ENCODE measurements at places on chromosomes 4 and X.

- no peak for DNase-seq
These were observed 314.2 kb upstream of the IGFBP7 start for GRCh38 chr4:57424232-57424897.

DNA sequence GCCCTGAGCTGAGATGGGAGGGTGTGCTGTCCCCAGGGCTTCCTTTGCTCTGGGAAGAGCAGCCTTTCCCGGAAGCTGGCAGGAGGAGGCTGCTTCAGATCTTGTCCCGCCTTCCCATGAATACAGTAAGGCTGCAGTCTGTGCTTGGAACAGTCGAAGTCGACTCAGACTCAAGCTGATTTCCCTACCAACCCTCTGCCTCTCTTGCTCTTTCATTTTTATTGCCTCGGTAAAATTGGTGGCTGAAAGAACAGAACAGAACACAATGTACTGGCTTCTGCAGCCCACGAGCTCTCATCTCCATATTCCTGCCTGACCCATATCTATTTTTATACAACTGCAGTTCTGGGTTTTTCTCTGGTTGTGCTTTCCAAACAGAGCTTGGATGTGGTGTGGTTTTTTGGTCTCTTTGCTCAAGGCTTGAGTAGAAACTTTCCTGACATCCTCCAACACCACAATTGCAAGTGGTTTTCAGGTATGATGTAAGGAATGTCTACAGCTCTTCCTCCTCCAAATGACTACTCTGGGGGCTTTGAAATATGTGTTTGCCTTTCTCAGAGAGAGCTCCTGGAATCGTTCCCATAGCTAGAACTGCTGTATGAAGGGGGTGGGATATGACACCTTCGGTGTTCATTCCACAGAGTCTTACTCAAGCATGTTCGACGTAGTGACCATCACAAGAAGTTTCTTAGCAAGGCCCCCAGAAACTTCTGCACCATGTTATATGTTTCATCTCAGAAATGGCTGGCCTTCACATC, 61.3 kb downstream of the ENPP6 start:
- no peak for DNase-seq

DNA sequence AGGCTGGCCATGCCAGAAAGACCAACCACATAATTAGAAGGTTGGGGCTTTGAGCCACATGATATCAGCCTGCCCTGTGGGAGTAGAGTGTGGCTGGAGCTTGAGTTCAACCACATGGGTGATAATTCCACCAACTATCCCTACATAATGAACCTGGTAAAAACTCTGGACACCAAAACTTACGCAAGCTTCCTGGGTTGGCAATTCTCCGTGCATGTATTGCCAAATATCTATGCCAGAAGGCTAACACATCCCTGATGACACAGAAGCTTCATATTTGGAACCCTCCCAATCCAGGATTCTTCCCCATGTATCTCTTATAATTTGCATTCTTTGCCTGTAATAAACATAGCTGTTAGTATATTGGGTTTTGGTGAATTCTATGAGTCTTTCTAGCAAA, 68.2 kb downstream of the FUNDC1 start:
- DNase-seq, result no peak

- no peak for DNase-seq
These were observed 20.6 kb downstream of the CAMK2D start for GRCh38 chr4:113740857-113741379.

DNA sequence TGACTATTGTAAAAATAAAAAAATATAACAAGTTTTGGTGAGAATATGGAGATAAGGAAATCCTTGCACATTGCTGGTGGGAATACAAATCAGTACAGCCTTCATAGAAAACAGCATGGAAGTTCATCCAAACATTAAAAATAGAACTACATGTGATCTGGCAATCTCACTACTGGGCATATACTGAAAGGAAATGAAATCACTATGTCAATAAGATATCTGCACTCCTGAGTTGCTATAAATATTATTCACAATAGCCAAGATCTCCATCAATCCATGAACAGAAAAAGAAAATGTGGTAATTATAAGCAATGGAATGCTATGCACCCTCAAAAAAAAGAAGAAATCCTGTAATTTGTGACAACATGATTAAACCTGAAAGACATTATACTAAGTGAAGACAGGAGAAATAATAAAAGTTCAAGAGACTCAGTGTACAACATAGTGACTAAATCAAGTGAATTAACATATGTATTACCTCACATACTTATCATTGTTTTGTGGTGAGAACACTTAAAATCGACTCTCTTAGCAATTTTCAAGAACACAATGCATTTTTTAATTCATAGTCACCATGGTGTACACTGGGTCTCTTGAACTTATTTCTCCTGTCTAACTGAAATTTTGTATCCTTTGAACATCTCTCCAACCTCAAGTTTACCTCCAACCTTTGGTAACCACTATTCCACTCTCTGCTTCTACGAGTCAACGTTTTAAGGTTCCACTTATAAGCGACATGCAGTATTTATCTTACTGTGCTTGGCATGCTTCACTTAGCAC, 1703.7 kb upstream of the AGA start:
- no peak for DNase-seq

DNA sequence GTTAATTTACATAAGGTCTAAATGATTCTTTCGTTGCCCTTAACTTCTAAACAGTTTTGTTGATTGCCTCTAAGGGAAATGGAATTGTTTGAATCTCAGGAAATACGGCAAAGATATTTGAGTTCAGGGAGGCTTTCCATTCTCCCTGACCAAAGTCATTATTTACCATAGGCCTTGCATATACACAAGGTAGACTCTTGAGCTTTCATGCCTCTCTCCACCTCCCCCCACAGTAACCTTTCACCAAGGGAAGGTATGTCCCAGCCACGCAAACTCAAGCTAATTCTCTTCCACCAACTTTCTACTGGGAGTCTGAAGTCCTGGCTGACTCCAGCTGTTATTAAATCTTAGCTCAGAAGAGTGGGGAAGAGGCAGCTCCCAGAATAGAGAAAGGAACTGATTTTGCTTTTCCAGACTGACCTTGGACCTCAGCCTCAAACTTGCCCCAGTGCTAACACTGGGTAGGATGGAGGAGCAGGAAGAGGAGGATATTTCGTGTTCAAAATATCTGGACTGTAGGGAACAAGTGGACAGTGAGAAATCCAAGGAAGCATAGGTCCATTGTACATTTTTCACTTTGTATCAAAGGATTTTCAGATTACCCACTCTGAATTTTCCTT, 1.4 kb downstream of the IGSF1 start:
- no peak for DNase-seq

DNA sequence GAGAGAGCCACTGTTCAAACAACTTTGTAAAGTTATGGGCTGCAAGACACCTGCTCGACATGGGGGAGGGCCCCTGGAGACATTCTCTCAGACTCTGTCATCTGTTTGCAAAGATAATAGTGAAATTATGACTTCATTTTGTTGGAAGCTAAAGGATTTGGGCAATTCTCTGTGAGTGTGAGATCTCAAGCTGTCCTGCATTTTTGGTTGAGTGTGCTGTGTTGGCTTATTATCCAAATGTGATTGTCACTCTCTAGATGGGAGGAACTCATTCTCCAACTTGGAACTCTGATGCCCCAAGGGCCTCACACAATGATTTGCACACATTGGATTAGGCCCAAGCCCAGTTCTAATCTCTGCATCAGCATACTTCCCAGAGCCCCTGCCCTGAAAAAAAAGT, 63.7 kb downstream of the STK32B start:
- DNase-seq, result no peak

DNA sequence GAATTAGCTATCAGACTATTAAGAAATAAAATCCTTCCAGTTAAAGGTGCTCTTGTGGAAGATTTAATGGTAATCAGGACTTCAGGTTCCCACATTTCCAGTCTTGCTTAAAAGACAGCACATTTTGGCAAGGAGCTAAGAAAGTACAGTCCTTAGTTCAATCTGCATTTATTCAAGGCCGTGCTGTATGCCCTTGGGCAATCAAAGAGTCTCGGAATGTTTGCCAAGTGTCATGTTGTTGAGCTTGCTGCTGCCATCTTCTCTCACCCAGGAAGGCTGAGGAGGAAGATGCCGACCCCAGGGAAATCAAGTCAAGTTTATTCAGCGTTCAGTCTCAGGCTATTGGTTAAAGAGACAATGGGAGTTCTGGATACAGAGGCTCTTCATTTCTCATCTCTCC, 388.1 kb upstream of the IGFBP7 start:
- DNase-seq, result no peak

GRCh38 chr4:104352211-104352610, 142.5 kb downstream of the CXXC4 start:
- no peak for DNase-seq

GRCh38 chrX:107741404-107741790, 34.2 kb downstream of the TSC22D3 start:
- no peak for DNase-seq

DNA sequence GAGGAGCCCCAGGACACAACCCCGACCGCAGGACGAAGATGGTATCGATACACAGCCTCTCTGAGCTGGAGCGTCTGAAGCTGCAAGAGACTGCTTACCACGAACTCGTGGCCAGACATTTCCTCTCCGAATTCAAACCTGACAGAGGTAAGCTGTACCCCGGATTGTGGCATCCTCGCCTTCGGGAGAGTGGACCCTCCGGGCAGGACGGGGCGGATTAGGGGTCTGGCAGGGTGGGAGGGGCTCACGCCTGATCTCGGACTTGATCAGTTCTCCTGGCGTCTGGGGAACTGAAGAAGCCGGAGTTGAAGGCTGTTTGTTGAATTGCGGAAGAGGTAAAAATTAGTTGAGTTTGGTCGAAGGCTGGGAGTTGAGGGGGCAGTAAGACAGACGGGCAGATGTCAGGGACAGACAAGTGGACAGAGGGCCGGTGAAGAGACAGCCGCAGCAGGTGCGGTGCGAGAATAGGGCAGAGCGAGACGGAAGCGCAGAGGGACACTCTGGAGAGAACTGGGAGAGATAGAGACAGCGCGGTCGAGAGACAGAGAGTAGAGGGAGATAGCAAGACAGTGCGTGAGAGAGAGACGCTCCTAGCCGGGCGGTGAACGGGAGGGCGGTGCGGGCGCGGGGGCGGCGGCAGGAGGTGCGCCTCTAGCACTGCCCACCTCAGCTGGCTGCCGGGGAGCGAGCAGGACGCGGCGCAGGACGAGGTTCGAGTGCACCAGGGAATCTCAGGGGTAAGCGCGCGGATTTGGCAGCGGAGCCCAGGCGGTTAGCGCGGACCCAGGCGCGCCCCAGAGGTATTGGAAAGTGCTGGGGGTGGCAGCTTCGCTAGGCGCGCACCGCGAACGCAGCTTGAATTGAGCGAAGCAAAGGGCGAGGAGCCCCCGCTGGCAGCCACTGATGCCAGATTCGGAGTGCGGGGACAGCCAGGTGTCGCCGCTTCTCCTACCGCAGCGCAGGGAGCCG, 23.9 kb downstream of the ARHGAP36 start:
- DNase-seq, result no peak

DNA sequence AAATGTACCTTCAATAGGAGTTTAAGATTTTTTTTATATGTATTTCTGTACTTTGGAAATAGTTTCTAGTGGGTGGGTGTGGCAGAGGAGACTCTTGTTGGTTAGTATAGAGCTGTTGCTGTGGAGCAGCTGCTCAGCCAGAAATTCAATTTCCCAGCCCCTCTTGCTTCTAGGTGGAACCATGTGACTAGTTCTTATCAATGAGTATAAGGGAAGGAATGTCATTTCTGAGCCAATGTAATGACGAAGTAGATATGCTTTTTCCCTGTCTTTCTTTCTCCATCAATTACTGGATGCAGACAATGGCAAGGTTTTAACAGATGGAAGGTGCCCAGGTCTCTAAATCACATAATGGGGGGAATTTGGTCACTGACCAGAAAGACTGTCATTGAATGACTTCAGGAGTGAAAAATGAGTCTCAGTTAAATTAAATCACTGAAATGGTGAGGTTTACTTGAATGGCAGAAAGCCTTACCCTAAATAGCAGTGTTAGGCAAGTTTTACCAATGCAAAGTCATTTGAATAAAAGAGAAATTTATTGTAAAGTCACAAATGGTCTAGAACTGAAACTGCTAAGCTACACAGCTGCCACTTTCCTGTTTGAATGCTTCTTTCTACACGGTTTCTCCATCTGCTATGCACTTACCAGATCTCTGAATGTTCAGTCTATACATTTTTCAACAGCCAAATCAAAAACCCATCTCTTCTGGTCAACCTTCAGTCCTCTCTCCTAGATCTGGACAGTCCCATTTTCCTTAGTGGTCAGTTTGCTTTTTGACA, 795.4 kb upstream of the MAGEB2 start:
- DNase-seq, result no peak

DNA sequence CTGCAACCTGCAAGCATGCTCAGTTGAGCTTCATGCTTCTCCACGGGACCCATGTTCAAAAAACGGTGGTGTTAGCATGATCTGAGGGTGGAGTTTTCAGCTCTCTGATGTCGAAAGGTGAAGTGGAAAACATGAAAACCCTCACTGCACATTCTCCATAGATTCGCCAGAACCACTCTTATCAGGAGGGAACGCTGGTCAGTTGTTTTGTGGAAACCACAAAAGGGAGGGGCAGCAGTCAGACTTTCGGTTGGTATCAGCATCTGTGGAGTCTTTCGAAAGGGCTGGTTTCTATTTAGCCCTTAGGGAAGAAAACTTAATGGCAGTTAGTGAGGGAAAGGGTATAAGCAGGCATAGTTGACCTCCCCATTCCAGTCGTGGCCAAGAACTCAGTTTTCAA, 12.6 kb downstream of the PPA2 start:
- DNase-seq, result no peak

DNA sequence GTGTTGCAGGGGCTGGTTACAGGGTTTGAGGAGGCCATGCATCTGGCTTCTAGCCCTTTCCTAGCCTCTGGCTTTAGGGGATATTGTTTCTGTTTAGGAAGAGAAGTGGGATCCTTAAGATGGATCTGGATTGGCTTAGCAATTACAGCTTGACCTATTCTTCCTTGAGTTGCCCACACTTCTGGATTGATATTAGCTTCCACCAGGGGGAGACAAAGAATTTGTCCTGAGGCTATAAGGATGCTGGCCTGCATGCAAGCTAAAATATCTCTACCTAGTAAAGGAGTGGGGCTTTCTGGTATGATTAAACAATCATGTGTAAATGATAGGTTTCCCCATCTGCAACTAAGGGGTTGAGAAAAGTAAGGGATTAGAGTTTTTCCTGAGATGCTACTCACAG, 117.2 kb downstream of the TEX13C start:
- DNase-seq, result no peak

- no peak for DNase-seq
These were observed 123.7 kb downstream of the STOX2 start for GRCh38 chr4:184028561-184029374.

DNA sequence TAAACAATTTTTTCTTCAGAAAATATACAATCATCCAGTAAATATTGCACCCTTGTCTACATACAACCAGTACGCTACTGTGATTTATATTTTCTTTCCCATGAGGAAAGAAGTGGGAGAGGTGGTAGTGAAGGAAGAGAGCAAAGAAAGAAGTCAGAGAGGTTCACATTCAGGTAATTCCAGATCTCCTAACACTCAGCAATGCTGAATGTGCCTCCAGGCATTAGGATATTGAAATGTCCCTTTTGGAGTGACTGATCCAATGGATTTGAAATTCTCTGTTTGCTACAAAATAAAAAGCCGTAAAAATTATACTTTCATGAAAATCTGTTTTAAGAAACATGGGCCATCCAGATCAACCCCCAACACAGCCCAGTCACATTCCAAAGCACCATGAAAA, 211.9 kb upstream of the NR3C2 start:
- DNase-seq, result no peak

All from NCI-H2081 (cell line).